ENCODE measurements at places on chromosomes 2 and 18.

GRCh38 chr2:172929644-172930043 lies 146.0 kb upstream of the MAP3K20 start:
- no peak for DNase-seq

DNA sequence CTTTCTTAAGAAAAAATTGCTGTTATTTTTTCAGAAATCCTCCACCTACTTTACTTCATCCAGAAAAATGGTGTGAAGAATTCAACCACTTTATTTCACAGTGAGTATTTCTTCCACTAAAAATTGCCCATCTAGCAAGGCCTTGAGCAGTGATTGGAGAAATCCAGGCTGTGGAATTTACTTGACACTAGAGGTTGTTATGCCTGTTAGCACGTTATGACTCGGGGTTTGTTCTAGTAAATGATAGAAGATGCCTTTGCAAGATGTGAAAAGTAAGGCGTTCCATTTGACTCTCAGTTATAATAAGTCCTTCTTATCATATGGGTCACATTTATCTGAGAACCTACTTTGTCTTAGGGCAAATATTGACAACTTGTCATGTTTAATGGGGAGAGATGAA lies 157.4 kb downstream of the MYO3B start:
- DNase-seq, result no peak

- no peak for DNase-seq
These were observed 67.3 kb downstream of the SNORC start for GRCh38 chr2:232937278-232937906.

DNA sequence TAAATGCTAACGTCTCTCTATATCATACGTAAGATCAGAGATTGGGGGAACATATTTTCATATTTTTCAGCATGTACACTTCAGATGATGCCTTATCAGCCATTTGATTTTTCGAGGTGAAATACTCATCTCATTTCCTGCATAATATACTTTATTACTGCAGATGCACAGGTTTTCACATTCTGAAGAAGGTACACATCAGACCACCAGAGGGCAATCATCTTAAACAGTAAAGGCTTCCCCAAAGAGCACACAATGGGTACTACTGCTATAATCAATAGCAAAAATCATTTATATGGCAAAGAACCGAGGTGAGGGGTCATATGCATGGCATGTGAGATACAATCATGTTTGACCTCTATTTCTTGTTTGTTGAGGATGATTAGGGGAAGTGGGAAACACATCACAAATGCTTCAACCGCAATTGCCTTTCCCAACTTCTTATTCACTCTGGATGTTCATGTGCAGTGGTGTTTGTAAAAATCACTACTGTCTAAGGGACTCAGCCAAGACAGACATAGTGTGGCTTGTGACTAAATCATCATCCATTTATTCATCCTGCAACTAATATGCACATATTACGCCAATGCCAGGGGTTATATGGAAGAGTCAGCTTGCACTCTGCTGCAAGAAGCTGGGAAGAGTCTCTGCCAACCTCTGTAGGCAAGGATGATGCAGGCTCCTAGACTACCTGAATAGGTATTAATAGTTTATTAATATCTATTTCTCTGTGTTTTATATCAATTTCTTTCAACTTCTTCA lies 118.7 kb downstream of the EPB41L3 start:
- DNase-seq, result no peak

DNA sequence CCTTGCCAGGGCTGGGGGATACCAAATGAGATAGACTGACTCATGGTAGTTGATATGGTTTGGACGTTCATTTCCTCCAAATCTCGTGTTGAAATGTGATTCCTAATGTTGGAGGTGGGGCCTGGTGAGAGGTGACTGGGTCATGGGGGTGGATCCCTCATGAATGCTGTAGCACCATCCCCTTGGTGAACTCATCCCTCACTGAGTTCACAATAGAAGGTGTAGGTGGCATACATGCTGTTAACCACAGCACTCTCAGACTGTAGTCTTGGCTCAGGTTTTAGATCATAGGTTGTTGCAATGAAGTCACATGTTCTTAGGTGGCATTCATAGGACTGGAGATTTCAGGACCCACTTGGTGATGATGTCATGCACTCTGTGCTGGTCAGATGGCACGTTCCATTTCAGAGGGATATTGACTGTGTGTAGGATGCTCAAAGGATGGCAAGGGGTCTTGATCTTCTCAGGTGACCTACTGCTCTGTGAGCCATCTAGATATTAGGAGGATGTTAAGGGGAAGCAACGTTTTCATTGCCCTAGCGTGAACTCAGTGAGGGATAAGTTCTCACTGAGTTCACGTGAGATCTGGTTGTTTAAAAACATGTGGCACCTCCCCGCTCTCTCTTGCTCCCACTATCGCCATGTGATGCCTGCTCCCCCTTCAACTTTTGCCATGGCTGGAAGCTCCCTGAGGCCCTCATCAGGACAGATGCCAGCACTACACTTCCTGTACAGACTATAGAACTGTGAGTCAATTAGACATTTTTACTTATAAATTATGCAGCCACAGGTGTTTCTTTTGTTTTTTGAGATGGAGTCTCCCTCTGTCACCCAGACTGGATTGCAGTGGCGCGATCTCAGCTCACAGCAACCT lies 73.8 kb upstream of the ACAA2 start:
- DNase-seq, result no peak

DNA sequence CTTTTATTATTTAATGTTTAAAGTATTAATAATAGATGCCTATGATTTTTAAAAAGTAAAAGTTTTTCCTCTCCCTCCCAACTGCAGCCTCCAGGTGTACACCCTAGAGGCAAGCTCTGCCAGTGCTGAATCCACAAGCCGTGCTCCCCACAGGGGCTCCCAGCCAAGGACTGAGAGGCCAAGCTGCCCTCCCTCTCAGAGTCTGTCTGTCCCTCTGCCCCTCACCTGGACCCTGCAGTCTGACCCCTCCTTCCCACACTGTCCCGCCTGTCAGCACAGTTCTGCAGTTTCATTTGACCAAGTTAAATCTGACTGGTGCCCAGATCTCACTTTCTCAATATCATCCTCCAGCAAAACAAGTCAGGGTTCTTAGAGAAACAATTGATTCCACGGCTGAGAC lies 14.8 kb upstream of the PROC start:
- no peak for DNase-seq

DNA sequence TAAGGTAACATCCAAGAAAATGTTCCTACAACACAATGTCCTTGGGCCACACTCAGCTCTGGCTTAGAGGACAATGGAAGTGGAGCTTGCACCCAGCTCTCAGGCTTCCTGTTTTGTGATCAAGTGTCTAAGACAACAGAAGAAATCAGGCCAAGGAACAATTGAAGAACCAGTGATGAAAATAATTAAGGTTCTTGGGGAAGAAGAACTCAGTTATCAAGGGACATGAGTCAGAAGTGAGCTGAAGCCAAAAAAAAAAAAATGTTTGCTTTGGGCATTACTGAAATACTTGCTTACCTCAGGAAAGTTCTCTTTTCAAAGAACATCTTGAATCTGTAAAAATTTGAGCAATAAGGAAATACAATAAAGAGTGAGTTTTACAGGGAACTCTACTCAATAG lies 299.0 kb downstream of the FBXO15 start:
- no peak for DNase-seq

GRCh38 chr2:1859671-1860450 lies 115.5 kb upstream of the PXDN start:
- no peak for DNase-seq

GRCh38 chr2:229416116-229416694 lies 145.1 kb upstream of the PID1 start:
- peak; percentile 82 for DNase-seq

DNA sequence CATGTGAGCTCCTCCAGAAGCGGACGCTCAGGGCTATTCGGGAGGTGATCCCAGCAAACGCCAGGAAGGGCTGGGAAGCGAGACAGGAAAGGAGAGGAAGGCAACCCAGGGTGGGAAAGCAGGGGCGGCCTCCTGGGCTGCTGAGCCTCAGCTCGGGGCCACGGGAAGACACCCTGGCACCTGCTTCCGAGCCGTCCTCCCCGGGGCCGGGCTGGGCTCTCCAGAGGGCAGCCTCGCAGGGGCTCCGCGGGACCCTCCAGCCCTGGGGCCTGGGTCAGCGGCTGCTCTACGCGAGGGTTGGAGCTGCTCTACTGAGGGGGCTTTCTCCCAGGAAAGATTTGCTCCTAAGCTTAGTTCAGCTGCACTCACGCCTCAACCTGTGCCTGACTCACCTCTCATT lies 34.0 kb downstream of the TIMM21 start:
- DNase-seq, result no peak

DNA sequence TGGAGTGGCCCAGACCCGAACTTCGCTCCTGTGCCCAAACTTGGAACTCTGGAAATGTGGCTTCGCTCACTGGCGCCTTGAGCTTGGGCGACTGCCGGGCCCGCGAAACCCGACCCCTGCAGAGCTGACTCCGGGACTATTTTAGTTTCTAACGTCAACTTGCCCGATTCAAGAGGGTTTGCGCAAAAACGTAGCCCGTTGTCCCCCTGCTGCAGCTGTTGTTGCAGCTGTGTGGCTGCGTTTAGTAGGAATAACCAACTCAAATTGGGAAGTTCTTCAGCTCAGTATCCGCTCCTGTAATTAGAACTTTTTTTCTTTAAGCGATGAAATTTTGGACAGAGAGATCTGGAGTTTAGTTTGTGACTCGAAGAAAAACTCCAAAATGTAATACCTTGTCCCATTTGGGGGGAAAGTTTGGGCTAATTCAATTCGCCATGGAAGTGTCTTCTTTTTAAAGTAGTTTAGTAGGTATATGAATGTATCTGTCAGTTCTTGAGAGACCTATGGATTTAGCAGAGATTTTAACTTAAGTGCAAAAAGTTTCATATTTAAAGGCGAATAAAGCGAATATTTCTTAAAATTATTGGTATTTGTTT lies 559 bp downstream of the MYL12A start:
- DNase-seq, result no peak

DNA sequence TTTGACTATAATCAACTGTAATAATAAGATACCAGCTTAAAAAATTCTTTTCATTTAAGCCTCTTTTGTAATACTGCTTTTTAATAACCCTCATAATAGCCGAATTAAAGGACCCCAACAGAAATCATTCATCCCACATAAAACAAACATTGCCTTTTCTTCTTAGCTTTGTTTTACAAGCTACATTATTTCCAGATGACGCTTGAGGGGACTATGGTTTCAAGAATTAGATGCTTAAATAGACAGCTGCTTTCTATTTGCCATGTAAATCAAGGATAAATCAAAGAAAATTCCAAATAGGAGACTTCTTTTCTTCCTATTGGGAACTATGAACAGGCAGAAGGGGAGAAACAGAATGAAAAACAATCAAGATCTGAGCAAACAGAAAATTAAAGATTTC lies 200.7 kb upstream of the SMAD7 start:
- DNase-seq, result no peak

DNA sequence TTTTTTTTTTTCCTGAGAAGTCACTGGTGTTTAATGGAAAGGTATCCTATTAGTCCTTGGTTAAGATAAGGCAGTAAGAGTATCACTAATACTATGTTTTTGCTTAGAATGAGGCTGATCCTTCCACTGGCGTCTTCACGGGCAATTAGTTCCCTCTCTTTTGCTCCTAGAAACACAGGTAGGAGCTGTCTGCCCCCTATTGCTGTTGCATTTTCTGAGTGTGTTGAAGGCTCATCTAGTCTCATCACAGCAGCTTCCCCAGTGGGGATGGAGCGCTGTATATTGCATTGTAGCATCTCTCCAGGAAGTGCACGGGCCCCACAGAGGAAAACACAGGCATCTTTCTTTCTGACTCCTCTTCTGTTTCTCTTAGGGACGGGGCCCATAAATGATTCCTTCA lies 145.0 kb downstream of the NAPG start:
- DNase-seq, result no peak

DNA sequence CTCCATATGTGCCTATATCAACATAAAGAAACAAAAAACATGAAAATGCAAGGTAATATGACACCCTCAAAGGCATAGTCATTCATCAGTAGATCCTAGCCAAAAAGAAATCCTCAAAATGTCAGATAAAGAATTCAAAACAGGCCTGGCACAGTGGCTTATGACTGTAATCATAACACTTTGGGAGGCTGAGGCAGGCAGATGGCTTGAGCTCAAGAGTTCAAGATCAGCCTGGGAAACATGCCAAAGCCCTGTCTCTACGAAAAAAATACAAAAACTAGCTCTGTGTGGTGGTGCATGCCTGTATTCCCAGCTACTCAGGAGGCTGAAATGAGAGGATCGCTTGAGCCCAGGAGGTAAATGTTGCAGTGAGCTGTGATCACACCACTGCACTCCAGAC lies 284.6 kb upstream of the KLHL29 start:
- DNase-seq, result no peak

GRCh38 chr18:29056800-29057199 lies 879.9 kb upstream of the CDH2 start:
- DNase-seq, result no peak

All from KG1 (cell line).